ENCODE measurements at places on chromosomes 2 and 18.
A peak's percentile ranks its signal among the peaks of the same experiment; 100 is the strongest.

DNA sequence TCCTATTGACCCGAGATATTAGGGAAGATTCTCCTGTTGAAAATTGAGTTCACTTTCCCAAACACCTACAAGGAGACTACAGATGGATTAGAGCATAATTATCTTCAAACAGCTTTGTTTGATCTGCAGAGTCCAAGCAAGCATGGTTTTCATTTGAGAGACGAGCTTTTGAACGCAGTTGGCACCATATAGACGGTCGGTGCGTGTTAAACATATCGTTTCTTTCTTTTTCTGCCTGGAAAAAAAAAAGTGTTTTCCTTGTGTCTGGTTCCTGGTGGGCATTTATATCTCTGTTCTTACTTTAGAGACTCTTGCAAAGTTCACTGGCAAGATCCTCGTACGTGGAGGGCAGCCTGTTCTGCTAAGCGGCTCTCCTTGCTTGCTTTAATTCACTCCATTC lies 248.9 kb downstream of the TMEM182 start:
- DNase-seq: no peak

- peak; percentile 65 for DNase-seq
These were observed 1140.4 kb downstream of the LRP1B start for GRCh38 chr2:140990416-140990815.

DNA sequence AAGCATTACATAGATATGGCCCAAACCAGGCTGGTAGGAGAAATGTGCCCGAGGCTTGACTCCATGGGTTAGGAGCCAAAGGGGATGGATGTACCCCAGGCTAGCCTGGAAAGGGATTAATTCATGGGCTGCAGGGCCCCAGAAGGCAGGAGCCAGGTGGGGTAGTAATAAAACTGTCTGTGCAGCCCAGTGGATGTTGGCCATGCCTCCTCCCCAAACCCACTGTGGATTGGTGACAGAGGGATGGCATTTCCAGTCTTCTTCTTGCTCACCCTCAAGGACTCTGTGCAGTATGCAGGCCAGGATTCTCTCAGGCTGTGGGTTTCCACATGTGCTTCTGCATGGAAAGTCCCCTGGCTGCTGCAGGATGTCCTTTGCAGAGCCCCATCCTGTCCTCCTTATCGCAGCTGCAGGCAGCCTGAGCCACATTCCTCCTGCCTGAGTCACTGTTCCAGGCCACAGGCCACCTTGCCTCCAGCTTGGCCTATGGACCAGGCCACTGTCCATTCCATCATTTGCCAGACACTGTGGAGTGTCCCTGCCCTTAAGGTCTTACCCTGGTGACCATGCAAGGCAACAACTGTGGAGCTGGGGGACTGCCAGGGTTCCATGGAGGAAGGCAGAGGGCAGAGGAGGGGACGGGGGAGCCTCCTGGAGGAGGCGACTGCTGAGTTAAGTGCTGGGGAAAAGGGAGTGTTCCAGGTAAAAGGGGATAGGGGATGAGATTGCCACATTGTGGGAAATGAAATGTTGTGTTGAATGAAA lies 38.9 kb downstream of the INO80C start:
- no peak for DNase-seq

DNA sequence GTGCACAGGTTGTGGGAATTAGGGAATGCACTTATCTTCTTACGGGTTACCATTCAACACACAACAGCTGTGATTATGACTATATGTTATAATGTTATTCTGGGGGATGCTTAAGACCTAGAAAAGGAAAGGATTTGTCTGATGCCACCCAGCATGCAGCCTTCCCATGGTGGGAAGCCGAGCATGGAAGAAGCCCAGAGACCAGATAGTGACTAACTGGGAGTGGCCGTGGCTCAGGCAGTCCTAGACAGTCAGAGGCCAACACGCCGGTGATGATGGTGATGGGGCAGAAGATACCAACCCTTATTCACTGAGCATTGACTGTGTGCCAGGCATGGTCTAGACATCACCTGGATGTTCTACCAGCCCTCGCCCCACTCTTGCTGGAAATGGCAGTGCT lies 35.9 kb downstream of the CYRIA start:
- no peak for DNase-seq

- DNase-seq: no peak
These were observed 228.6 kb downstream of the SETBP1 start for GRCh38 chr18:44909191-44909719.

GRCh38 chr2:223477318-223477717 lies 124.8 kb downstream of the SCG2 start:
- no peak for DNase-seq

DNA sequence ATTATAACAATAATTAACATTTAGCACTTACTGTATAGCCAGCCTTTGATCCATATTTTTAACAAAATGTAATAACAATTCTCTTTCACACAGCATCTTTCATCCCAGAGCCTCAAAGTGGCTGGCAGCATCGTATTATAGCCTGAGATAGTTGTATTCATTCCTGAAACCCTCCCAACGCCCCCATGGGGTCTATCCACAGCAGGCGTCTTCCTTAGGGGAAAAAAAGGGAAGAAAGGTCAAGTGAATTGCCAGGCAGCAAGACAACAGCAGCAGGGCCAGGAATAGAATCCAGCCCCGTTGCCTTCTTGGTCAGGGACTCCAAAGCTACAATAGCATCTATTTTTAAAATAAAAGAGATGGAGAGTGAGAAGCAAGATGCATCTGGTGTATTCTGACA lies 424.4 kb upstream of the ID2 start:
- no peak for DNase-seq

GRCh38 chr2:43427032-43427424 lies 168.8 kb downstream of the THADA start:
- no peak for DNase-seq

- DNase-seq: no peak
These were observed 68.8 kb upstream of the SERTAD2 start for GRCh38 chr2:64722291-64723044.

DNA sequence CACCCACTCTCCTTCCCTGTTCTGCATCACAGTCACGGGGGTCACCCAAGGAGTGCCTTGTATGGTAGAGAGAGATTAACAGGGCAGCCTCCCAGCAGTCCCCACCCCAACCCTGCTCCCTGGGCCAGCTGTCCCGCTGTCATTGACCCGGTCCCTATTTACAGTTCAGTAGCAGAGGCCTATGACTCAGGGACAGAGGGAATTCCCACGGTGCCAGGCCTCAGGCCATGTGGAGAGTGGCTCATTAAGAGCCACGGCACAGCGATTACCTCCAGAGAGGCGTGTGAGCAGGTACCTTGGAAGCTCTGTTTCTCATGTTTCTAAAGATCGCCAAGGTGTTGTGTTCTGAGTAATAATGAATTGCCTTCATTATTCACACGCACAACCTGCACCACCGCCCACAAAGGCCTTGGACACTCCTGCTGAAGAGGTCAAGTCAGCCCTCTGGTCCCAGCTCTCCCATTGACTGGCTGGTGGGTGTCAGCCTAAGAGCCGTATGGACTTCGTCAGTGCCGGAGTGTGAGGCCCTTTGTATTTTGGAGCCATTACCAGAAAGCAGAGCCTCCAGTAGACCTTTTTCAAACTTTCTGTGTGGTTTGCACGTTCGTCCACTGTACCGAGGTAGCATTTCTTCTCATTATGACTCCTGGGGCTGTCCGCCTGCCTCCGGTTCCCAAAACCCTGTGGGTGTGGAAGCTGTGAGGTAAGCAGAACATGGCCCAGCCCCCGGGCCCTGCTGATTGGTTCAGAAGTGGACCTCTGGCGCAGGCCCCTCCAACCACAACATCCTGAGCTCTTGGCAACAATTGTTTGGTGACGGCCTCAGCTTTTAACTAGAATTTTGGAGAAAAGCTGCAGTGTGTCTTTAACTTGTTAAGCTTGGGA lies 47.0 kb downstream of the SERTAD2 start:
- DNase-seq: peak; percentile 62

DNA sequence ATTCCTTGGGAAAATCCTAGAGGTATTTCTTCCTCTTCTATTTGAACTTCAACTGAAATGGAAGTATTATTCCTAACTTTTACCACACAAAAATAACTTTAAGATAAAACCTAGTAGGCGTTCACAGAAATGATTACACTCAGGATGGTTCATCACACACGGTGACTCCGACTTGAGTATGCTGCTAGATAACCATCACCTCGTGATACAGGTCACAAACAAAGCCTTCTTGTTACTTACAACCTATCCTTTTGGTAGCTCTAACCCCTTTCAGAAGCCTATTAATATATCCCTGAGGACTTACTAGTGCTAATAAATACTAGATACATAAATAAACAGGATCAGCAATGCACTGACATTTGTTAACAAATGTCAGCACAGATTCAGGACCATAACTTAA lies 101.0 kb upstream of the DNER start:
- no peak for DNase-seq

- no peak for DNase-seq
These were observed 33.0 kb downstream of the REEP1 start for GRCh38 chr2:86304416-86304815.

DNA sequence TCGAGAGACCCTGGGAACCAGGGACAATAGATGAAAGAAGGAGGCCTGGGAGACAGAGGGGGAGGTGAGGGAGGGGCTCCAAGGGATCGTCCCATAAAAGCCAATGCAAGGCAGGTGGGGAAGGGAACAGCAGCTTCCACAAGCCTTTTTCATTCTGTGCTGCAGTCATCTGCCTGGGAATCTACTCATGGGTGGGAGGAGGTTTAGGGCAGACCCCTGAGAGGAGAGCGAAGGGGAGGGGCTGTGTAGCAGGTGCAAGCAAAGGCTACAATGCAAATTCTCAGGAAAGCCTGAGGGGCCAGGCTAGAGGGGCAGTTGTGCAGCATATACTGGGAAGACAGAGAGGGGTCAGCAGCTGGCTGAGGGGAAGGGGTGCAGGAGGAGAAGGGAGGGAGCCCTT lies 135.4 kb downstream of the SETBP1 start:
- no peak for DNase-seq

DNA sequence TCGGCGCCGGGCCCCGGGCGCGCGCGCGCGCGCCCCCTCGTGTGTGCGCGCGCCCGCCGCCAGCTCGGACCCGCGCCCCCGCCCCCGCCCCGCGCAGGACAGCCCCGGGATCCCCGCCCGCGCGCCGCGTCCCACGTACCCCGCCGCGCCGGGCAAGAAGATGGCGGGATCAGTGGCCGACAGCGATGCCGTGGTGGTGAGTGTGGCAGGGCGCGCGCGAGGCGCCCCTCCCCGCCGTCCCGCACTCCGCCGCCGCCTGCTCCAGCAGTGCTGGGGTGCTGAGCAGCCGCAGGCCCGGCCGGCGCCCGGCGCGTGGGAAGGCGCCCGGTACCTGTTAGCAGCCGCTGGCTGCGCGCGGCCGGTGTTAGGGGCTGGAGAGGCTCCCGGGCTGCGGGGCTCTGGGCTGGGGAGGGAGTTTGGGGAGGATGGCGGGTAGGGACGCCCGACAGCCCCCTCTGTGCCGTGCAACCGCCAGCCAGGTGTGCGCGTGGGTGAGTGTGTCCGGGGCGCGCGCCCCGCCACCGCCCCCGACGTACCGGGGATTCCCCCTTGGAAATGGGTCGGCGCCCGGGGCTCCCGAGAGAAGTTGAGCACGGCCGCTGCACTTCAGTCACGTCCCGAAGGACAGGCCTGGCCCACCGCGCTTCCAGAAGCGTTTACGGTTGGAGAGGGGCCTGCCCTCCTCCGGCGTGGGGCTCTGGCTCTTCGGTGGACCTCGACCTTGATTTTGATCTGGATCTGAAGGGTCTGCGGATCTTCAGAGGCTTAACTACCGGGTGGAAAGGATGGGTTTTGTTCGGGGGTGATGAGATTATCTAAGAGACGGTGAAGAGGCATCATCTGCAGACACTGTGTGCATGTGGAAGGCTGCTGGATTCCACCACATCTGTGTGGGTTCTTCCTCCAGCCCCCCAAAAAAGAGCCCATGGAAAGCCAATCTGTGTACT lies 697 bp downstream of the LGALSL start:
- peak; percentile 13 for DNase-seq

GRCh38 chr18:27600245-27600644 lies 415.1 kb upstream of the CHST9 start:
- no peak for DNase-seq

DNA sequence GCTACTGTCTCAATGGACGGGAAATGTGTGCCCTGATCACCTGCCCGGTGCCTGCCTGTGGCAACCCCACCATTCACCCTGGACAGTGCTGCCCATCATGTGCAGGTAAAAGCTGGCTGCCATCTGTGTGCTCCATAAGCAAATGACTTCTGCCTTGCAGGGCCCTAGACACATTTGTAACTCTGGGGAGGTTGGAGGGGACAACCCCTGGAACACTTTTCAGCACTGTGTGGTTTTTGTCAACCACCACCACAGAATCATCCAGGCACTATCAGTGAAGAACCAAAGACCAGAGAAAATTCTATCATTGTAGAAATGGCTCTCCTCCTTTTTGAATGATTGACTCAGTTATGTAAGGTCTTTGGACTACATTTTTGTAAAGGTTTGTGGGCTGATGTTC lies 84.3 kb downstream of the FEZ2 start:
- DNase-seq: no peak

GRCh38 chr2:25251071-25251421 lies 82.7 kb upstream of the POMC start:
- DNase-seq: no peak

- no peak for DNase-seq
These were observed 757.6 kb downstream of the NR4A2 start for GRCh38 chr2:155574941-155575340.

- no peak for DNase-seq
These were observed 54.5 kb upstream of the ROCK2 start for GRCh38 chr2:11398750-11399437.

GRCh38 chr2:74429487-74430451 lies 8.2 kb downstream of the WDR54 start:
- no peak for DNase-seq

DNA sequence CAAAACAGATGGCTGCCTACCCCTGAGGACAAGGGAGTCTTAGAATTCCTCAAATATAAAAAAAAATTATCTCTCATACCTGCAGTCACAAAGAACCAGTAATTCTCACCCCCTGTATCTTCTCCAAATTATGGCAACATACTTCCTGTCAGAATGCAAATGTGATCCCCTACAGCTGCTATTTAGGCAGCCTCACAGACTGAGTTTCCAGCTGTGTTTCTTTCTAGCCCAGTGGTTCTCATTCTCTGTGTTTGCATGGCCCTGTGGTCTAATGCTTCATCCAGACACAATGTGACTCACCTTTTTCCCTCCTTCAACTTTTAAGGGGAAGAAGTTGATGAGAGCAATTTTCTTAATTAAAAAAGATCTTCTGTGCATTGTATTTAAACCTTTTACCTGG lies 726.3 kb downstream of the TSN start:
- no peak for DNase-seq

- no peak for DNase-seq
These were observed 12.8 kb downstream of the SPEG start for GRCh38 chr2:219447242-219448098.

DNA sequence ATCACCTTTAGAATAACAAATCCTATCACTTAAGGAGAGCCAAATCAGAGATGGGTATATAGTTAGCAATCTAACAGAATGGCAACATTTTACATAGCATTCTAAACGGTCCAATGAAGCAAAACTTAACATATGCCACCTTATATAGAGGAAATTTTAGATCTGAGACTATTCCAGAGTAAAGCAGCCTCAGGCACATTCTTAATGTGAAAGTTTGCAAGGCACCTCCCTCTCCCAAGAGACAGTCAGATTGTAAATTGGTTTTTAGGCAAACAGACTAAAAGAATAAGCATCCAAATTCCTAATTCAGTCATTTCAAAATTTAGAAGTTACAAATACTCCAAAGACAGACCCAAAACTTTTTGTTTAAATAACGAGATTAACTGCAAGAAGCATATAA lies 292.9 kb downstream of the STK39 start:
- no peak for DNase-seq
